ENCODE measurements at places on chromosomes 3 and 15.

GRCh38 chr3:168212664-168213285 is 117.1 kb upstream of the GOLIM4 start:
- DNase-seq = no peak

DNA sequence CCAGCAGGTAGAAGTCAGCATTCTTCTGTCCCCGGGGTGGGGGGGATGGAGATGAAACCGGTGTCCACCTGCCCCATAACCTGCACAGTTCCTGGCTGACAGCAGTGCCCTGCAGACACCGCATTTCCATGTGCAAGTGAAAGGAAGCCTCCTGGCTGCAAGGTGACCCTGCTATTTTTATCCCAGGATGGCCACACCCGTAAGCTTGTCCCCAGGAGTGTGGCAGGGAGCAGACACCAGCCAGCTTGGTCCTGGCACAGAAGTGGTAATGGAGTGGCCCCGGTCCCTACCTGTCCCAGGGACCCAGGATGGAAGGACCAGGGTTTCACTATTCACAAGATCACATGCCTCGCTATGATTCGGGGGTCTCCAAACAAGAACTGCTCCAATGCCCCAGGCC is 85.3 kb upstream of the RPL32 start:
- no peak for DNase-seq

DNA sequence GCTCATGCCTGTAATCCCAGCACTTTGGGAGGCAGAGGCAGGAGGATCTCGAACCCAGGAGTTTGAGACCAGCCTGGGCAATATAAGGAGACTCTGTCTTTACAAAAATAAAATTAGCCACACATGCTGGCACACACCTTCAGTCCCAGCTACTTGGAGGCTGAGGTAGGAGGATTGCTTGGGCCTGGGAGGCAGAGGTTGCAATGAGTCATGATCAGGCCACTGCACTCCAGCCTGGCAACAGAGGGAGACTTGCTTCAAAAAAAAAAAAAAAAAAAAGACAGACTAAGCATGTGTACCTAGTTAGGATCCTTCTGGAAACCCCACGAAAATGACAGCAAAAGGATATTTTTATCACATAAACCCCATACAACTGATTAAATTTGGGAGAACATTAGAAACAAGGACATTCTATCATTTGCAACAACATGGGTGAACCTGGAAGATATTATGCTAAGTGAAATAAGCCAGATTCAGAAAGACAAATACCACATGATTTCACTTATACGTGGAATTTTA is 44.9 kb downstream of the METTL6 start:
- no peak for DNase-seq

DNA sequence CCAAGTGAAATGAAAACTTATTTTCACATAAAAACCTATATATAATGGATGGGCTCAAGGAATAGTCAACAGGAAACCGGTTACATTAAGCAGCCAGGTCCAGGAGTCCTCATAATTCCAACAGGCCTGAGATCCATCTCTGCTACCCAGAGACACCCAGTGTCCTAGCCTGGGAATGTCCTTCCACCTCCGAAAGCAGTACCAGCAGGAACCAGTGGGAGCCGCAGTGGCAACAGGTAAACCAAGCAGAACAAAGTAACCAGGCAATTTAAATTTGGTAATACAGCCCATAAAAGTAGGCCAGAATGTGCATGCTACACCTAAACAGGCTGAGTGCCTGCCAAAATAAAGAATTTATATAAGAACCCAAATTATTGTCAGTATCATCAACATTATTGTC is 195.6 kb downstream of the ZBBX start:
- no peak for DNase-seq

All from occipital lobe (tissue), 3 donors.